ENCODE measurements at places on chromosomes 11 and 22.

GRCh38 chr11:95816037-95816436, 25.7 kb downstream of the CEP57 start:
- DNase-seq, result no peak

- DNase-seq, result no peak
These were observed 2.6 kb upstream of the CARD18 start for GRCh38 chr11:105142167-105142566.

DNA sequence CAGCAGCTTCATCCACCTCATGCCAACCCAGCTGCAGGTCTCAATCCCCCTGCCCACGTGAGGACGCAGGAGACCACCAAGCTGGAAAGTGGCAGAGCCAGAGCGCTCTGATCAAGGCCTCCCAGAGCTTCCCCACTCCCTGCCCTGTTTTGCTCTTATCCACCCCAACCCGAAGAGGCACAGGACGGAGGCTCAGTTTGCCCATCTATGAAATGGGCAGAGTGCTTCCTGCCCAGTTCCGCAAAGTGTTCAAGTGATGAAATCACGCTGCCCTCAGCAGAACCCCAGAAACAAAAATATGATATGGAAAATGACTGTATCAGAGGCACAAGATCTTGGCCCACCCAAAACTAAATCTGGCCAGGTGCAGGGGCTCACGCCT, 7.9 kb downstream of the LGALS2 start:
- no peak for DNase-seq

- DNase-seq, result no peak
These were observed 245.4 kb downstream of the DYNC2H1 start for GRCh38 chr11:103354656-103355055.

DNA sequence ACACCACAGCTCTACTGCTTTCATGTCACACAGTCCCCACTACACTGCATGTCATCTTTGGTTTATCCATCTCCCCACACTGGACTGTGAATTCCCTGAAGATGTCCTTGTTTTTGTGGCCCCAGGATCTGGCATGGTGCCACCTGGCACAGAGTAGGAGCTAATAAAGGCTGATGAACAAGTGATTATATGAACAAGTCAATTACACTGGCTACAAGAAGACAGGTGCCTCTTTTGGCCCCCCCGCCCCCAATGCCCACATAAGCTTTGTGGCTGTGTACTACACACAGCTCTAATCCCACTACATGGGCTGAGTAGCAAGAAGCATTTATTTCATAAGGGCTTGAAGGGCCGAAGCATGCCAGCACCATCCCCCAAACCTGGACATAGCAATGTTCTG, 24.7 kb downstream of the PLEKHA7 start:
- no peak for DNase-seq

- DNase-seq, result no peak
These were observed 113.5 kb downstream of the NTM start for GRCh38 chr11:131483877-131484276.

DNA sequence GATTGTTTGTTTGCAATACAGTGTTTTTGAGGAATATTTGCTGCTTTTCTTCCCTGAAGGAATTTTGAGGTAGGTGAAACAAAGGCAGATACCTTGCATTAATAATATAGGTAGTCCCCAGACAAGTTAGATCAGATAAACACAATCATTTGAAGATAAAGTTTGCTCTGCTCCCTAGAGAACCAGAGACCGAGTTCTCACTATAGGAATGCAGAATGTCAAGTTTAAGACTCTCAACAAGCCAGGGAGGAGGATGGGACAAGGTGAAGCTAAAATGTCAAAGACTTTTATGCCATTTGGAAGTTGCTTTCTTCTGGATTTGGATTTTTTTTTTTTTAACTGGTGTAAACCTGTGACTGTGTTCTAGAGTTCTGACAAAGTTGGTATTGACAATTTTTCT, 364.7 kb downstream of the TTC28 start:
- no peak for DNase-seq

DNA sequence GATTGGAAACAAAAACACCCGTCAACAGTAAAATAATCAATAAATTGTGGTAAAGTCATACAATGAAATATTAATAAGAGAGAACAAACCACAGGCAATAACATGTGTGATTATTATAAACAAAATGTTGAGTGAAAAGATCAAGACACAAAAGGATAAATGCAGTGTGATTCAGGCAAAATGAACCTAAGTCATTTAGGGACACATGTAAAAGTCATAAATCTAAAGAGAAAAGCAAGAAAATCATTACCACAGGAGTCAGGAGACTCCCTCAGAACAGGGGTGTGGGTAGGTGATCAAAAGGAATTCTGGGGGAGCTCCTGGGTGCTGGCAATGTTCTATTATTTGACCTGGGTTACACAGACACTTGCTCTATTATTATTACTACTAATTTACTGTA, 47.9 kb upstream of the PPP2R1B start:
- no peak for DNase-seq

GRCh38 chr22:44848791-44849420, 96.5 kb downstream of the ARHGAP8 start:
- no peak for DNase-seq

DNA sequence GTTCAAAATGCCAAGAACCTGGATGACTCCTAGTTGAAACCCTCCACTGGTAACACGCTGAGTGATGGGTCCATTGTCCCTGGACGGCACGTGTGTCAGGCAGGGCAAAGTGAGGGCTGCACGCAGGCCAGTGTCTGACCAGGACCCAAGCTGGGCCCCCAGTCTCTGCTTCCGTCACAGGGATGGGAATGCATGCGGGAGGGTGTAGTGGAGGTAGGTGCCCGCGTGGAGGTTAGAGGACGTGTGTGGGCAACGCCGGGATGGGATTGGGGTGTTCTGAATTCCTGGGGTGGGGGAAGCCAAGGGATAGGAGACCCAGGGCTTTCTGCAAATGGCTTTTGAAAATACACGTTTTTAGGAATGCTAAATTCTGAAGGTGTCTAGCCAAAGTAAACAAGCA, 943.3 kb downstream of the BRD1 start:
- DNase-seq, result no peak

GRCh38 chr11:33525789-33526188, 174.8 kb downstream of the C11orf91 start:
- no peak for DNase-seq

DNA sequence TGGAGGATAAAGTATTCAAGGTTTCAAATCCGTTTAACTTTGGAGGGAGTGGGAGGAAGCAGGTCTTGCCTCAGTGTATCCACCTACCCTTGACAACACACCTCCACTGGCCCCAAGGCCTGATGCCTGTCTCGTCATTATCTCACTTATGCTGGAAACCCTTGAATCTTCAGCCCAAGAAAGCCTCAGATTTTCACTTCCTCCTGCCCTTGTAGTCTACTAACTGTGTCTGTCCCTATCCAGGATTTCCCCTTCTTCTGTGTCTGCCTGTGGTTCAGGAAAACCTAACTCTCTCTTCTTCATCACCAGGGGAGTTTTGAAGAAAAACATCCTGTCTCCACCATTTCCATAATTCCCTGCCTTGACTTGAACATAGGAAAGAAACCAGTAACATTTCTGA, 56.1 kb downstream of the SYT9 start:
- DNase-seq, result no peak

- DNase-seq, result no peak
These were observed 9.3 kb upstream of the ADORA2A start for GRCh38 chr22:24417901-24418641.

DNA sequence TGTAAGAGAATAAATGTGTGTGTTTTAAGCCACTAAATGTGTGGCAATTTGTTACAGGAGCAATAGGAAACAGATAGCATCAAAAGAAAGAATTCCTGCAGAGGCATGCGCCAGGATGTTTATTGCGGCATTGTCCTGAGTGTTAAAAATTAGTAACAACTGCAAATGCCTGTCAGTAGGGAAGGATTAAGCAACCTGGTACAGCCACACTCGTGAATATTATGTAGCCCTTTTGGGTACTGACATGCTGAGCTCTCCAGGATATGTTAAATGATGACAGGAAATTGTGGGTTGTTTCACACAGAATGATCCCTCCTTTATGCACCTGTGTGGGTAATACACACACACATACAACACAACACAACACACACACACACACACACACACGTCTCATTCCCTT, 69.7 kb upstream of the MYOD1 start:
- DNase-seq, result no peak

GRCh38 chr11:128310676-128311445, 276.5 kb downstream of the ETS1 start:
- DNase-seq, result no peak

GRCh38 chr11:118907051-118908042, 18.4 kb downstream of the BCL9L start:
- DNase-seq, result no peak

GRCh38 chr11:134841411-134841810, 429.4 kb upstream of the B3GAT1 start:
- DNase-seq, result no peak

DNA sequence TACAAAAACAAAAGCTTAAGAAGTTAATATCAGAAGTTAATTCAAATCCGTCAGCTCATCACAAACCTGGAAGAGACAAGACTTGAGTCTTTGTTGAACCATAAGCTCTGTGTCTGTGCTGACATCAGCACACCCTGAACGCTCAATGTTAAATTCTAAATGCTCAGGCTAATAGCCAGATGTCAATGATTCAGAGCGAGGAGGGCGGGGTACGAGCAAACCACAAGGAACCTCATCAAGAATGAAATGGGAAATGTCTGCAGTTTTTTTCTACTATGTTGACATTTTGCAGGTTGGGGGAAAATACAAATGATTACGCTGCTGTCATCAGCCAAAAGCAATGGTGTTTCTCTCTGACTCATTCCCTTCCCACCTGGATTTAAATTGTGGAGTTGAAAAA, 1057.2 kb downstream of the NTM start:
- DNase-seq, result no peak

GRCh38 chr11:11456866-11457265, 103.8 kb upstream of the CSNK2A3 start:
- DNase-seq, result no peak

DNA sequence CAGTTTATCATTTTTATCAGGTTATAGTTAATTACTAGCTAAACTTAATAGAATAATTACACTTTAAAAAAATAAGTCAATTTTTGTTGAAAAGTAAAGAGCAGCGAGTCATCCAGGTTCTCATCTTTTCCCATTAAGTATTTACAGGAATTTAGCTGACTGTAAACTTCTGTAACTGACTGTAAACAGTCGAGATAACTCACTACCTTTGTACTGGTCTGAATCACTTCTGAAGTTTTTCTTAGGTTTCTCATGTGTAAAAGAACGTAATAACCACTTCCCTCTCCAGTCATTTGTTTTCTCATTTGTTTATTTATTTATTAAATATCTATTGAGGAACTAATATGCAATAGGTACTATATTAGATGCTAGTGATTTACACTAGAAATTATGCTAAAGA, 270.8 kb downstream of the DYNC2H1 start:
- DNase-seq, result no peak

DNA sequence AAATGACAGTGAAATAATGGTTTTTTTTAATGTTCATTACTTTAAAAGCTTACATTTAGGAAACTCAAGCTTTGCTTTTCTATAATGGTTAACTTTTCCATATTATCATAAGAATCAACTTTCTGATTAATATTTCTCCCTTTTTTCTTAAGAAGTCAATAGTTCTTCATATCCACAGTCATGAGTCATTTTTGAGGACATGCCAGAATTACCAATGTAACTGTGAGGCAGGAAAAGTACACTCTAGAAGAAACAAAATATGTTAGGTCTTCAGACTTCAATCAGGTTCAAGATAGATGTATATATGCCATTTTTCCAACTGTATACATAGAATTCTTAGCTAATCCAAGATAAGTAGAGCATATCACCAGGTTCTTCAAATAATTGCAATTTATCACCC, 10.9 kb downstream of the MS4A6A start:
- no peak for DNase-seq

DNA sequence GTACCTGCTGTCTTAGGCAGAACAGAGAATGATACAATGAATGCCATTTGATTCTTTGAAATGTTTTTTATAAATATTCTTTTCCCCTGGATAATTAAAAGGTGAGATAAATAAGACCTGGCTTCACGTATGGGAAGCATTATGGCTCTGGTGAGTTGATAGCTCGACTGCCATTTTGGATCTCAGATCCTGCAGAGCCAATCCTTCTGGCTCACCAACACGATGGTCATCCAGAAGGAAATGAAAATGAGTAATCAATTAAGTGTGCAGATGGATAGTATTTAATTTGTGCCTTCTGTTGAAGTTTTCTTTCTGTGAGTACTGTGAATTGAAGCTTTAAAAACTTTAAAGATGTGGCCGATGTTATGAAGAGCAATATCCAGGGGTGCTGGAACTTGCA, 2.7 kb downstream of the TNRC6B start:
- DNase-seq, result no peak

- no peak for DNase-seq
These were observed 39.6 kb downstream of the MED15 start for GRCh38 chr22:20547029-20547428.

DNA sequence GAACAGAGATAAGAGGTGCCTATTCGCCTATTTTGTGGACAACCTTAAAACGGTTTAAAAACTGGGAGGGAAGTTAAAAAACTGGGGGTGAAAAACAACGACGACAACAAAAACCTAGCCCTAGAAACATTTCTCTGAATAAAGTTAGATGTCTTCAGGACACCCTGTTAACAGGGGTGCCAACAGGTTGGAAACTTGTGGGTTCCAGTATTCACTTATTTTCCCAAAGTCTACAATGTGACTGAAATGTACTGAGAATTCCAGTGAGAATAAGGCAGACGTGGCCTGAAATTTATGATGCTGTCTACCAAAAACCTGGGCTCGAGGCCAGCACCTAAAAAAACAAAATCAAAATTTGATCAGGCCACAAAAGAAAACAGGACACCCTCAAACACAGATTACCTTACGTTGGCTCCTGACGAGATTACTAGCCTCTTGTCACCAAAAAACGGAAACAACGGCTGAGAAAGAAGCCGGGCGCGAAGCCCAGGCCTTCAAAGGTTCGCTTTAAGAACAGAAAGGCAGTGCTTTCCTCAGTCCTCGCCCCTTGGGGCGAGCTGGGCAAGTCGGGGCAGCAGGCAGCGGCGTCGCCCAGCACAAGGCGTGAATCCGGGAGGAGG, 906 bp downstream of the CCDC90B start:
- no peak for DNase-seq

DNA sequence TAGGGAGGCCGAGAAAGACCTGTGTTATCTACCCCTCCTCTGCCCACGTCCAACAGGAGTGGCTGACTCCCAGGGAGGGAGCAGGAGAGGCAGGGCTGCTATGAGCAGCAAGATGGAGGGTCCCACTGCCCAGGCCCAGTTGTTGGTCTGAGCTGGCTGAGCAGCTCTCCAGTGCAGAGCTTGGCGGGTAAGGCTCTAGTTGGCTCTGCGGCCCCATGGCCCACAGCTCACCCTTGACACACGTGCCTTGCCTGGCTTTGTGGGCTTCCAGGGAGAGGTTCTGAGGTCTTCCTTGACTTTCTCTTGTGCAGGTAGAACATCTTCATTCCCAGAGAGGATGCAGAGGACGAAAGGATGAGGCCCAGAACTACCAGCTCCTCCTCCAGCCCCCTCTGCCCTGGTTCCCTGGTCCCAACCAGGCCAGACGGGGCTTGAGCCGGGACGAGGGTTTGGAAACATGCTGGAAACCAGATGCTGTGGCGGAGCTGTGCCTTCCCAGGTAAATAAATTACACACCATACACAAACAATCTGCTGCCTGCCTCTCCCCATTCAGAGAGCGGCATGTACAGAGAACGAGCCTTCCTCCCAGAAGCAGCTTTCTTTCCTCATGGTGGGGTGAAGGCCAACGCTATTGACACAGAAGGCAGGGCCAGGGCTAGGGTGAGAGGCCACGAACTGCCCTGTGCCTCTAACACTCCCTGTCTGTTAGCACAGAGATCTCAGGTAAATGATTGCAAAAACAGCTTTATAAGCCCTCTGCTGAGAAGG, 48.1 kb downstream of the DSCAML1 start:
- no peak for DNase-seq

GRCh38 chr11:71527576-71528210, 626 bp downstream of the KRTAP5-7 start:
- no peak for DNase-seq

- DNase-seq, result no peak
These were observed 74.9 kb downstream of the DYNC2H1 start for GRCh38 chr11:103183981-103184611.
